Stimulated activated CD8-positive, alpha-beta memory T cell treated with anti-CD3 and anti-CD28 coated beads, Interleukin-4, amount 100 ng/mL, for 1 hour (primary cell): ENCODE measurements at places on chromosomes 11 and 22.

DNA sequence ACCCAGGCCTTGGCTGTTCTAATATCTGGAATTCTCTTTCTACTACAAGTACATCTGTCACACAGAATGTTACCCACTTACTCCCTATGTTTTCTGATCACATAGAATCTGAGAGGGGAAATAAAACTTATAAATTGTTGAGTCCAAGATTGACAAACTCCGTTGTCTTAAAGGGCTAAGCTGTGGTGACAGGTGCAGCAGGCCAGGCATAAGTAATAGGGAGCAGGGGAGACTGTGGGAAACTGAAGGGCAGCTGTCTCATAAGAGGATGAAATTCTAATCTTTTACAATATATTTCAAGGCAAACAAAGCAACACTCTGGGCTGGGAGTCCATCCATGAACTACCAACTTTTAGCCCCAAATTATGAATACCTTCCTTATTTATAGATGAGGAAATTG, 133.9 kb downstream of the SLC1A2 start:
- DNase-seq: no peak

DNA sequence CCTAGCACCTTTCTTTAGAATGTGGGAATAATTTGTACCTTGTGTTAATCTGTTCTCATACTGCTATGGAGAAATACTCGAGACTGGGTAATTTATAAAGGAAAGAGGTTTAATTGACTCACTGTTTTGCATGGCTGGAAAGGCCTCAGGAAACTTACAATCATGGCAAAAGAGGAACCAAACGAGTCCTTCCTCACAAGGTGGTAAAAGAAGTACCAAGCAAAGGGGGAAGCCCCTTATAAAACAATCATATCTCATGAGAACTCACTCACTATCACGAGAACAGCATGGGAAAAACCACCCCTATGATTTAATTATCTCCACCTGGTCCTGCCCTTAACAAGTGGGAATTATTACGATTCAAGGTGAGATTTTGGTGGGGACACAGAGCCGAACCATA, 127.1 kb upstream of the ANO3 start:
- no peak for DNase-seq

DNA sequence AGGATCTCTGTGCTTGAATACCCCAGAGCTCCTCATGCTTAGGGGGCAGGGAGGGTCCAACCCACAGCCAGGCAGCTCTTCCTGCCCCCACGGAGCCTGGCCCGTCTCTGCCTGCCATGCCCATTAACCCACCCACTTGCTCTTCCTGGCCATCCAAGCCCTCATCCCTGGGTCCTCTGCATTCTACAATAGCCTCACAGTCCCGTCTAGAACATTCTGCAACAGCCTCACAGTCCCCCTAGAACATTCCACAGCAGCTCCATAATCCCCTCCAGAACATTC, 15.1 kb downstream of the TSPAN32 start:
- DNase-seq: no peak

- DNase-seq: no peak
Observed at GRCh38 chr22:38246692-38247091, 26.1 kb downstream of the TMEM184B start.

DNA sequence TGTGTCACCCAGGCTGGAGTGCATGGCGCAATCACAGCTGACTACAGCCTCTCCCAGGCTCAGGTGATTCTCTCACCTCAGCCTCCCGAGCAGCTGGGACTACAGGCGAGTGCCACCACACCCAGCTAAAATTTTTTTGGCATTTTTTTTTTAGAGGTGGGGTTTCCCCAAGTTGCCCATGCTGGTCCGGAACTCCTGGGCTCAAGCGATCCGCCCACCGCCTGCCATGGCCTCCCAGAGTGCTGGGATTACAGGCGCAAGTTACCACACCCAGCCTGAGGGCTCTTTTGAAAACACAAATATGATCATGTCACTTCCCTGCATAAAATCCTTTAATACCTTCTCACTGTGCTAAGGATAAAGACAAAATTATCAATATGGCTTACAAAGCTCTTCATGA, 88.1 kb downstream of the MAML2 start:
- DNase-seq: no peak

GRCh38 chr11:132742929-132743328, 789.4 kb downstream of the OPCML start:
- no peak for DNase-seq

DNA sequence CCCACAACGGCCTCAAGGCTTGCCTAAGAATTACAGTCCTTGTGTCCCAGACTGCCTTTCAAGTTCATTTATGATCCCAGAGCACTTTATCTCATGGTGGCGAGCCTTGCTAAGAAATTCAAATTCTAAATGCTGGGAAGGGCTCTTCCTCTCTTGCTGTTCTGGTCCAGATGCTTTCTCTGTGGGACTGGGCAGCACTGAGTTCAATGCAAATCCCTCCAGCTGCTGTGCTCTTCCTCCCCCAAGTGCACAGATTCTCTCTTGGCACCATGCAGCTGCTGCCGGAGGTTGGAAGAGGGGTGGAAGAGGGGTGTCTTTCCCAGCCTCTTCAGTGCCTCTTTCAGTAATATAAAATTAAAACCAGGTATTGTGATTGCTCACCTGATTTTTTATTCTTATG, 828.0 kb downstream of the DLG2 start:
- DNase-seq: no peak

DNA sequence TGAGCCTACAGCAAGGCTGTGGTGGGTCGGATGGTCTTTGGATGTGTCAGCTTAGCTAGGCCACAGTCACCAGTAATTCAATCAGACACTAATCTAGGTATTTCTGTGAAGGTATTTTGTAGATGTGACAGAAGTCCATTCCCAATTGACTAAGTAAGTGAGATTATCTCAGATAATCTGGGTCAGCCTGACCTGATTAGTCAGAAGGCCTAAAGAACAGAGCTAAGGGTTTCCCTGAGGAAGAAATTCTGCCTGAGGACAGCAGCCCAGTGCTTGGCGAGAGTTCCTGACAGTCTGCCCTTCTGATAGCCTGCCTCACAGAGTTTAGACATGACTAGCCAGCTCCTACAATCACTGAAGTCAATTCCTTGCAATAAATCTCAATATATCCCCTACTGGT, 28.7 kb downstream of the GUCD1 start:
- DNase-seq: no peak
